ENCODE measurements at places on chromosomes 7 and 10.

DNA sequence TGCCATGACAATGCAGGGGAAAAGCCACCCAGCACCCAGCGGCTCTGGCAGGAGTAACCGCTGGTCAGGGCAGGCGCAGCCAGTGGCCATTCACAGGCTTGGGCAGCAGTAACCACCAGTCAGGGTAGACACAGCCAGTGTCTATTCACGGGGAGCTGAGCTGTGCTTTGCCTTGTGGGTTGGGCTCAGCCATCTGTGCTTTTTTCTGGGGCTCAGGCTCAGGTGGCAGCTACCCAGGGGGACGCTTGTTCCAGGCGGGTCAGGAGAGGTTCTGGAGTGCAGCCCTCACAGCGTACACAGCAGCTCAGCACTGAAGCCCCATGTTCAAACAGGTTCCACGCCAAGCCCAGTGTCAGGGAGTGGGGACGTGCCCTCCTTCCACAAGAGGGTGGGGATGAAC lies 28.5 kb downstream of the FOXL3 start:
- no peak for DNase-seq

- no peak for DNase-seq
Measured at GRCh38 chr10:120578890-120579289, 121.9 kb downstream of the PLPP4 start.

- DNase-seq, result no peak
Measured at GRCh38 chr7:32088451-32088881, 18.3 kb upstream of the PDE1C start.

GRCh38 chr10:104054430-104054829 lies 31.2 kb downstream of the COL17A1 start:
- DNase-seq, result no peak

- no peak for DNase-seq
Measured at GRCh38 chr10:98405422-98405821, 9.6 kb downstream of the PYROXD2 start.

GRCh38 chr7:130476297-130477150 lies 15.4 kb upstream of the MEST start:
- DNase-seq, result no peak

DNA sequence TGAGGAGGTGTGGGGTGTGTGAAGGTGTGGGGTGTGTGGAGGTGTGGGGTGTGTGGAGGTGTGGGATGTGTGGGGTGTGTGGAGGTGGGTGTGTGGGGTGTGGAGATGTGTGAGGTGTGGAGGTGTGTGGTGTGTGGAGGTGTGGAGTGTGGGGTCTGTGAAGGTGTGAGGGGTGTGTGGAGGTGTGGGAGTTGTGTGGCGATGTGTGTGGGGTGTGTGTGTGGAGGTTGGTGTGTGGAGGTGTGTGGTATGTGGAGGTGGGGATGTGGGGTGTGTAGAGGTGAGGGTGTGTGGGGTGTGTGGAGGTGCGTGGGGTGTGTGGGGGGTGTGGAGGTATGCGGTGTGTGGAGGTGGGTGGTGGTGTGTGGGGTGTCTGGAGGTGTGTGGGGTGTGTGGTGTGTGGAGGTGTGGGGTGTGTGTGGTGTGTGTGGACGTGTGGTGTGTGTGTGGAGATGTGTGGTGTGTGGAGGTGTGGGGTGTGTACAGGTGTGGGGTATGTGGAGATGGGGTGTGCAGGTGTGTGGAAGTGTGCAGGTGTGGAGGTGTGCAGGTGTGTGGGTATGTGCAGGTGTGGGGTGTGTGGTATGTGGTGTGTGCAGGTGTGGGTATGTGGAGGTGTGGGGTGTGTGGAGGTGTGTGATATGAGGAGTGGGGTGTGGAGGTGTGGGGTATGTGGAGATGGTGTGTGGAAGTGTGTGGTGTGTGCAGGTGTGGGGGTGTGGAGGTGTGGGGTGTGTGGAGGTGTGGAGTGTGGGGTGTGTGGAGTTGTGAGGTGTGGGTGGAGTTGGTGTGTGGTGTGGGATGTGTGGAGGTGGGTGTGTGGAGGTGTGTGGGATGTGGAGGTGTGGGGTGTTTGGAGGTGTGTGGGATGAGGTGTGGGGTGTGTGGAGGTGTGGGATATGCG lies 34.5 kb downstream of the SPDYE17 start:
- no peak for DNase-seq

GRCh38 chr7:36119005-36119706 lies 33.9 kb upstream of the EEPD1 start:
- DNase-seq, result no peak

Measured in naive thymus-derived CD8-positive, alpha-beta T cell (primary cell).